Fibroblast of gingiva (primary cell): ENCODE measurements at places on chromosomes 7 and 10.

DNA sequence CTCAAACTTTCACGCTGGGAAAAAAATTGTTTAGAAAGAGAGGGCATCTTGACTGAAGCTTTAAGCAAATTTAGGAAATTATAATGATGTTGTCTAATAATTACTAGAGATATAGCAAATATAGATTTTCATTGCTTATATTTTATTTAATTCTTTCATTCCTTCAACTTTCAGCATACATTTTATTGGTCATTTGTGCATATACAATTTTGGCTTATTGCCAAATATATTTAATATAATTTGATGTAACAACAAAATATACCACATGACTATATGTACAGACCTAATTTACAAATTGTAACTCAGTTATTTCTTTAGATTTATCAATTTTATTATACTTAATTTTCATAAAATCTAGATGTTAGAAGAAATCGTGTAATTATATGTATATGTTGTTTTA is 390.1 kb downstream of the ATRNL1 start:
- DNase-seq: no peak

GRCh38 chr10:132904814-132905649 is 37.3 kb downstream of the CFAP46 start:
- no peak for DNase-seq

DNA sequence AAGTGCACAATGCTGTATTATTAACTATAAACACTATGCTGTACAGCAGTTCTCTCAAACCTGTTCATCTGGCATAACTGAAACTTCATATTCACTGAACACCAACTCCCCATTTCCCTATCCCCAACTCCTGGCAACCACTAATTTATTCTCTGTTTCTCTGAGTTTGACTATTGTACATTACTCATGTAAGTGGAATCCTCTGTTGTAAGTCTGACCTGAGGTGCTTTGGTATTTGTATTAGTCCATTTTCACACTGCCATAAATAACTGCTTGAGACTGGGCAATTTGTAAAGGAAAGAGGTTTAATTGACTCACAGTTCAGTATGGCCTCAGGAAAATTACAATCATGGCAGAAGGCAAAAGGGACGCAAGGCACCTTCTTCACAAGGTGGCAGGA is 266.3 kb downstream of the PPP1R3A start:
- no peak for DNase-seq

GRCh38 chr10:46227936-46228562 is 58.7 kb upstream of the ANTXRL start:
- DNase-seq: no peak

DNA sequence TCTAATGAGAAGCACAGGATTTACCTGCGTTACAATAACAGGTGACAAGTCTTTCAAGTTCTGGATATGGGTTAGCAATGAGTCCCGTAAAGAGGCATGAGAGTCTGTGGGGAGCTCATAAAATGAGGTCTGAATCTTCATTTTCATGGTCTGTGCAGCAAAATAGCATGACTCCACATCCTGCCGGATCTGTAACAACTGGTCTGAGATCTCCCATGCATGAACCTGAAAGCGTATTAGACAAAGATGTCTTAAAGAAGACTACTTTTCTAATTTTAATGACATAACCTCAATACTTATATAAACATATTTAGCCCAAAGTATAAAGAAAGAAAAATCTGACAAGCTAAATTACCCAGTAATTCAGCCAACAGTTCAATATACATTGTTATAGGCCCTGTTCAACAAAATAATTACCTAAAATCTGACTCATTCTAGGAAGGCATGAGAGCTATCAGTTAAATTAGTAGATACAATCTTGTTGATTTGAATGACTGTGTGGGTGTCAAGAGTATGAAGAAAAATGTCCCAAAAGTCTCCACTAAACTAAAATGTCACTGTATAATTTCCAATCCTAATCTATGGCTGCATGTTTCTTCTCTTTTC is 36.9 kb downstream of the TNPO3 start:
- no peak for DNase-seq

DNA sequence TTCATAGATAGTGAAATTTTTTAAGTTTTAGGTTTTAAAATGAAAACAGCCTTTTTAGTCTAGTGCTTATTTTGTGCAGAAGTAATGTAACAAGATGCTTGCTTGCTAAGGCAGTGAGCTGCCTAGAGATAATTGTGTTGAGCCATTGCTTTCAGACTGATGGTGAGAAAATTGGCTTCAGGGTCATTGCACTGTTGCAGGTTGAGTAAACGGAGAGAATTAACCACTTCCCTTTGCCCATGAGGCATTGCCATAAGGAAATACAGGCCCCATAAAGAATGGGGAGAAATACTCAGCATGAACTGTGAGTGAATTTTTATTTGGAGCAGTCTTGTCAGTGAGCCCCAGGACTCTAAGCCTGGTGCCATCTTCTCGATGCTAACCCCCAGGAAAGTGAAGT is 140.5 kb downstream of the LRRC4 start:
- no peak for DNase-seq

GRCh38 chr10:69567920-69568319 is 5.3 kb downstream of the NEUROG3 start:
- peak; percentile 37 for DNase-seq

DNA sequence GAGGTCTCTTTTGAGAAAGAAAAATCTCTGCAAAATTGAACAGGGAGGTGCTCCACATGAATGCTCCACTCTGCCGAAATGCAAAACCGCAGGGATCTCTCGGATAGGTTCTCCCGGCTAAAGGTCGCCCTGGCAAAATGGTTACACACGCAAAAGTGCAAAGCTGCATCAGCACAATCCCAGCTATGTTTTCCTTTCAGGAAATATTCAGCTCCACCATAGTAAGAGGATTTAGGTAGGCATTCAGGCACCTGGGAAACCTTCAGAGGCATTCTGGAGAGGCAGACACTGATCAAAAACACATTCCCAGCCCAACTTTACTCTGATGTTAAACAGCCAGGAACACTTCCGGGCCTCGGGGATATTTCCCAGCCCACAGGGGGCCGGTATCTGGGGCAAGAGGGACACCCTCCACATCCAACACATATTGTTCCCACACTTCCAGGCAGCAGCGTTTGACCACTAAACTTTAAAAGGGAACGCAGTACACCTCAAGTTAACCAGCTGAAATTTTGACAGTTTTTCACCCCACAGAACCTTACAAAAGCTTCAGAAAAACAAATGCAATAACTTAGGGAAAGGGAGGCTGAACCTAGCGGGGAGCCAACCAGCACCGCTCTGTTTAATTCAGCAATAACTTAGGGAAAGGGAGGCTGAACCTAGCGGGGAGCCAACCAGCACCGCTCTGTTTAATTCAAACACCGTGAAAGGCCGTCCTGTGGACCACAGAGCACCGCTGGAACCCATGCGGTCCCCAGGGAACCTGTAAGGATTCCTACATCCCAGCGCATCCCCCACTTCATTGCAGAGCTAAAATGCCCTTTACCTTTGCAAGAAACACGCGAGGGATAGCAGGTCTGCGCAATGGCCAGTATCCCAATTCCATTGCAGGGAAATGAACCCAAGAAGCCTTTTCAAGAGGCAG is 45.9 kb downstream of the TNS3 start:
- DNase-seq: no peak

- no peak for DNase-seq
Observed at GRCh38 chr10:23402856-23403255, 36.0 kb upstream of the OTUD1 start.

- peak; percentile 35 for DNase-seq
Observed at GRCh38 chr7:18515067-18515466, 19.5 kb downstream of the HDAC9 start.

DNA sequence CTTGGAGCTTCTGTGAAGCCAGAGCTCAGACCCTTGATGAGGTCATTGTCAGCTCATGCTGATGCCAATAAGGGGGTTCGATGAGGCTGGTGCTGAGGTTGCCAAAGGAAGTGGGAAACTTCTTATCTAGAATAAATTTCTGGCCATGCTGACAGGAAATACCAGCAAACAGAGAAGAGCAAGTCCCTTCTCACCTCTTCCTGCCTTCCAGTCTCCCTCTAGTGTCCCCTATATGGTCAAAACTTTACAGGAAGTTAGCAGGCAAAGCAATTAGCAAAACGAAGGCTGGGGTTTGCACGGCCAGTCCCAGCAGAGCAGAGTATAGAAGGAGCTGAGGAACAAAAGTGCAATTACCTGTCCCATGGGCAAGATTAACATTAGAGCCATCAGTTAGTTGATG is 15.1 kb upstream of the NEUROG3 start:
- DNase-seq: no peak

- DNase-seq: no peak
Observed at GRCh38 chr7:35727571-35727970, 32.6 kb upstream of the HERPUD2 start.

DNA sequence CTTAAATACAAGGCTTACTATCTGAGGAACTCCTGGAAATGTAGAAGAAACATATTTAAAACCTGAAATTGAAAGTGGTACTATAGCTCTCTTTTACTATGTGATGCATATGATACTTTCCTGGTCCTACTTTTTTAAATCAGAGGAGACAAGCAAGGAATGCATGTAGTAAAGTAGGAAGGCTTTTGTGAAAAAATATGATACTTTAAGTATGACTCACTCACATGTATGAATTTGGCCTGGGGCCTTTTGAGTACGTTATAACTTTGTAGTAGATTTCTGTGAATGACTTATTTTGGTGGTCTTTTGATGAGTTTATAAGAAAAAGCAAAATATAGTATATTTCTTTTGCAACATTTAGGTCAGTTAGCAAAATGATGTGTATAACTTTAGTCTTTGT is 53.8 kb downstream of the TAX1BP1 start:
- DNase-seq: peak; percentile 13

- no peak for DNase-seq
Observed at GRCh38 chr10:101831169-101831811, 12.3 kb downstream of the KCNIP2 start.

GRCh38 chr7:129228633-129229032 is 3.8 kb downstream of the AHCYL2 start:
- no peak for DNase-seq

DNA sequence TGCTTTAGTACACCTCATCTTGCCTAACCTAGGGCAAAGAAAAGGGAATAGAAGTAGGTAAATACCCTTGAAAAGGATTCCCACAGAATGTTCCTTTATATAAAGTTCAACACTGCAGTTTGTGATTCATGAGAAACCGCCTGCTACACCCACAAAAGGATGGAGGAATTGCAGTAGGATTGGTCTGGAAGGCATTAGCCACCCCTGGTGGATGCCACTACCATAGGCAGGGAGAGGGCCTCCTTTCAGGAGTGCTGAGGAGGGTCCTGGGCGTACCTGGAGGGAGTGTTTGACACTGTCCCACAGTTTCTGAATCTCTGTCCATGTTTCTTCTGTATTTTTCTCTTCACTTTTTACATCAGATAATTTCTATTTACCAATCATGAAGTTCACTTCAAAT is 221.8 kb upstream of the TMEM72 start:
- DNase-seq: no peak

DNA sequence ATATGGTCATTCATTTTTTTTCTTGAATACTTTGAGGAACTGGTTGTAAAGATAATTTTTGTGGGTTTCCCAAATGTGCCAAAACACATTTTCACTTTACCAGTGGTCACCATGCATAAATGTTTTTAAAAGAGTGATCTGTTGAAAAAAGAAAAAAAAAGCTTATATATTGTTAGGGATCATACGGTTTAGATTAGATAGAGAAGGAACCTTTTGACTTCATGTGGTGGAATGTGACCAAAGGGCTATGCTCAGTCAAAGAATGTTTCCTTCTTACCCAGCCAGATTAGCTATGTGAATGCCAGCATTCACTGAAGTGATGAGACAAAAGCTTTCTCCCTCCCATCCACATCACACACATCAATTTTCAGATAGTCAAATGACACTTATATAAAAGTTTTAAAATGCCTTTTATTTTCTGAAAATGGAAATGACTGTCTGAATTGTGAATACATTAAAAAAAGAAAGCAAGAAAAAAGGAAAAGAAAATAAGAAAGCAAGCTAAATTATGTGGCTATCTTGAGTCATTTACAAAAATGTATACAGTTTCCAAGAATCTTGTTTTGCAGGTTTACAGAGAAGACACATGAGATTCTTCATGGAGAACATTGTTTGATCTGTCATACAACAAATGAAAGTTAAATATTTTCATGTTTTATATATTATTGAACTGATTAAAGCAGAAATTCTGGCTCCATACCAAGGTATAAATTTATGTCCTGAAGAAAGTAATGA is 8.6 kb upstream of the CPED1 start:
- DNase-seq: peak; percentile 48

DNA sequence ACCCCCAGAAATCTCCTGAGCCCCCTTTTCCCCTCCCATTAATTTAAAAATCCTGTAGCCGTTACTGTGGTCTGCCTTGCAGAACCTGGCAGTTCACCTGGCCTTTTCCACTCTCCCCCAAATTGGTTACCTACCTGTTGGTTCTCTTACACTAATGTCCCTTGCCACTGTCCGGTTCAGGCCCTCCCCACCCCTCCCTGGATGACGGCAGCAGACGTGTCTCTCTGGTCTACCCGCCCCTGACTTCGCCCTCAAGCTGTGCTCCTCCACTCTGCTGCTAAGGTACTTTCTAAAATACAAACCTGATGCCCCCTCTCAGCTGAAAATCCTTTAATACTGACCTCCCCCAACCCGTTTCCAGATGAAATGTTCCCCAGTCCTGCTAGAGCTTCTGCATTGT is 15.6 kb upstream of the SH3PXD2A start:
- DNase-seq: no peak
